ENCODE measurements at places on chromosomes 1 and 21.
A peak's percentile ranks its signal among the peaks of the same experiment; 100 is the strongest.

GRCh38 chr1:31483012-31483946 is 70.3 kb downstream of the SERINC2 start:
- DNase-seq: peak; percentile 99

GRCh38 chr1:92315766-92316599 is 17.1 kb downstream of the RPAP2 start:
- no peak for DNase-seq

DNA sequence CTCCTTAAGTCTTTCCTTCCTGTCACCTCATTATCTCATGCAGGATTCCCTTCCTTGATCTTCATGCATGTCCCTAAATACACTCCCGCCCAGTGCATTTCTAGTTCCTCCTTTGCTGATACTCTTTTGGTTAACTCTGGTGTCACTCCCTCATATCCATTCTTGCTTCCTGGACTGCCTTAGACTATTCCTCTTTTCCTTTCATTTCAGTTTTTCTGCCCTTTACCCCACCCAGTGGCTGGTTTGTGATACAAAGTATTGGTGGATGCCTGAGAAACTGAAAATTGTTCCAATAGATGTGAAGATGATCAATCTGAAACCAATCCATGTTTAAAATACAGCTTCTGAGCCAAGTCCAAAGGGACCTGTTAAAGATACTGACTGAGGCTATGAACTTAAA is 553.8 kb upstream of the CAMK1G start:
- no peak for DNase-seq

DNA sequence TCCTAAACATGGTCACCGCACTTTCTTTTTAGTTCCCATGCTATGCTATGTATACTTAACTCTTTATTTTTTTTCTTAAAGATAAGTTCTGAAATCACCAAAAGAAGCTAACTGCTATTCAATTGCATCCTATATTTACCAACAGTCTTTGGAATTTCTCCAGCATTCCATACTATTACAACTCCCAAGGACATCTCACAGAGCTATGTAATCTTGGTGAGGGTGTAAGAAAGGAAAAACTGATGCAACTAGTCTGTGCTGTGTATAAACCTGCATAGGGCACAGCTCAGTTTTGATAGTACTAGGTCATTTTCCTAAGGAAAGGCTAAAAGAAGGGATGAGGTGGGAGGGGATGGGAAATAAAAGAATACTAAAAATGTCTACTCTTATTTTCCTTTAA is 78.0 kb downstream of the PTPN14 start:
- no peak for DNase-seq

DNA sequence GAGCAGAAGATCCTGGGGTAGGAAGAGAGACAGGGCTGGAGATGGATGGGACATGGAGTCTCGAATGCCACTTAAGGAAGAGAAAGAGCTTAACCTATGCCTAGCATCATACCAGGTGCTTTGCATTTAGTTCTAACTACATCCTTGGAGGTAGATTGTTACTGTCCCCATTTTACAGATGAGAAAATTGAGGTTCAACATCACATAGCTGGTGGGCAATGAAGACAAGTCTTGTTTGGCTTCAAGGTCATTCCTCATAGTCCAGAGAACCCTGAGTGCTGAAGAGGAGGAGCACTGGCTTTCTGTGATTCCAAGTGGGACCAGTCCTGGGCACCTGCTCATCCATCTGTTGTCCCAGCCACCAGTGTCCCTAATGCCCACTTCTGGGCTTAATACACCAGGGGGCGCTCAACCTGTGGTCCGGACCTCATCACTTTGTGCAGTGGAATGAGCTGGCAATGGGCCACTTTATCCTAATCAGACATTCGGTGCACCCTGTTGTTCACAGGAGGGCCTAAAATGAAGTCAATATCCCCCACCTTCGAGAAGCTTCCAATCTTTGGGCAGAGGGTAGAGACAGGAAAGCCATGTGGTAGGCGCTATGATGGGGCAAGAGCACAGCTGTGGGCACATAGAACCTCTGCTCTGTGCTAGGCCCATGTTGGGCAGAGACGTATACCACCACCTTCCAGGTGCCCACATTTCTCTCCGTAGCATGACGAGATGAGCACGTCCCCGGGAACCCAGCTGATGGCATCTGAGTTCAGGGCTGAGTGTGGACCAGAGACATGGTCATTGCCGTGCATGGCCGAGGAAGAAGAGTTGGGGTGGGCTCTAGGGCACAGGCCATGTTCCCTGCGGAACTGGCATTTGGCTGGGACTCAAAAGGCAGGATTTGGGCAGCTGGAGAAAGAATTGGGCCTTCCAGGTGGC is 9.2 kb downstream of the RPS6KA1 start:
- DNase-seq: peak; percentile 75

GRCh38 chr1:170885551-170885950 is 49.8 kb upstream of the MROH9 start:
- no peak for DNase-seq

DNA sequence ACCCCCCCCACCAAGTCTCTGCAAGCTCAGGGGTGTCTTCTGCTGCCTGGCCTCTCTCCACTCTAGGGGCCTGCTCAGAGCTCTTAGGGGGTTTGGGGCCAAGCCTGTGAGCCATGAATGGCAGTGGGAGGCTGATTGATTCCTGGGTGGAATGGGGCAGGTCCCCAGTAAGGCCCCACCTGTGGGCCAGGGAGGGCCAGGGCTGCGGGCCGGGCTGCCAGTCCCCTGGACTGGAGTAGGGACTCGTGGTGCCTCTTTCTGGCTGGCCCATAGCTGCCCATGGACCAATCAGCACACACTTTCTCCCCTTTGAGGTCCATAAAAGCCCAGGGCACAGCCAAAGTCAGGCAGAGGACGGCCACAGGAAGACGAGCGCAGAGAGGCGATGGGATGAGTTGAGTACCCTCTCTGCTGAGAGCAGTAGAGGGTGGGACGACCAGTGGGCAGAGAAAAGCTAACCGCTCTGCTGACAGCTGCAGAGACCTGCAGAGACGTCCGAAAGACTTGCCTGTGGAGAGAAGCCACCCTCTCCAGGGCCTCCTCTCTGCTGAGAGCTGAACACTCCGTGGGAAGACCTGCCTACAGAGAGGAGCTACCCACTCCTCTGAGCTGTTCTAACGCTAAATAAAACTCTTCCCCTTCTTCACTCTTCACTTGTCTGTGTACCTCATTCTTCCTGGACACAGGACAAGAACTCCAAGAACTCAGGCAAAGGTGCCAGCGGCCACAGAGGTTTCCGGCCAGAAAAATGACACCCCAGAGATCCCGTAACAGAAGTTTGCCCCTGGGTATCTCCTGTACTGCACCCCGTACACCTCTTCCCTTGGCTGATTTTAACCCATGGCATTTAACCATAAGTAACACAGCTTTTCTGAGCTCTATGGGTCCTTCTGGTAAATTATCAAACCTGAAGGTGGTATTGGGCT is 38.2 kb upstream of the TARDBP start:
- no peak for DNase-seq

GRCh38 chr1:10451287-10451686 is 1.5 kb downstream of the CORT start:
- DNase-seq: no peak

GRCh38 chr1:230066466-230067404 is at the start of gene GALNT2:
GALNT2 (plus strand) TSS chr1:230067238; CDS start chr1:230067281, 43 bp downstream.
- peak; percentile 95 for DNase-seq

DNA sequence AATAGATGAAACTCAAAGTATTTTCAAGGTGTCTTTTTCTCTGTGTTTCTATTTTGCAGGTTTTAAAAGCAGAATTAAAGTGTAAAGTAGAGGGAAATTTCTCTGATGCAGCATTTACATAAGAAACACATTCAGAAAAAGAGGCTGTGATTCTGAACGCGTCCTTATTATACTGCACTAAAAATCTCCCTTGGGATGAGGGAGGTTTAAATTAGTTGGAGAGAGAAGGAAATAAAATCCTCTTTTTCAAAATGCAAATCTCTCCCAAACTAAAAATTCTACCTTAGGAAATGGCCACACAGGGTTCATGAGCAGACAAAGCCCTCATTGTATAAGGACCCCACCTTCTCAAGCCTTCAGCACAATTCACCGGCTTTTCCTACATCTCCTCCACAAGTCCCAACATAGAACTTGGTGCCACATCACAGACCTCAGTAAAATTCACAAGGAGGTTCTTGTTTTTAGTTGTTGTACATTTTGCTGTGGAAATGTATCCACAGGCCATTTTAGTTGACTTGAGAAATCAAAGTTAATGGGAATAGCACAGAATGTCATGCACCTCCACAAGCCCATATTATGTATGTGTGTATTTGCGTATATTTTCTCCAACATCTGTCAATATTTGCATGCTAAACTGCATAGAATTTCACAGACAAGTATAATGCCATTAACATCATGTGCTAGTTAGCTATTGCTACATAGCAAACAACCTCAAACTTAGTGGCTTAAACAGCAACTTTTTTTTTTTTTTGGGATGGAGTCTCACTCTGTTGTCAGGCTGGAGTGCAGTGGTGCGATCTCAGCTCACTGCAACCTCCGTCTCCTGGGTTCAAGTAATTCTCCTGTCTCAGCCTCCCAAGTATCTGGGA is 59.8 kb downstream of the MAB21L3 start:
- DNase-seq: no peak

DNA sequence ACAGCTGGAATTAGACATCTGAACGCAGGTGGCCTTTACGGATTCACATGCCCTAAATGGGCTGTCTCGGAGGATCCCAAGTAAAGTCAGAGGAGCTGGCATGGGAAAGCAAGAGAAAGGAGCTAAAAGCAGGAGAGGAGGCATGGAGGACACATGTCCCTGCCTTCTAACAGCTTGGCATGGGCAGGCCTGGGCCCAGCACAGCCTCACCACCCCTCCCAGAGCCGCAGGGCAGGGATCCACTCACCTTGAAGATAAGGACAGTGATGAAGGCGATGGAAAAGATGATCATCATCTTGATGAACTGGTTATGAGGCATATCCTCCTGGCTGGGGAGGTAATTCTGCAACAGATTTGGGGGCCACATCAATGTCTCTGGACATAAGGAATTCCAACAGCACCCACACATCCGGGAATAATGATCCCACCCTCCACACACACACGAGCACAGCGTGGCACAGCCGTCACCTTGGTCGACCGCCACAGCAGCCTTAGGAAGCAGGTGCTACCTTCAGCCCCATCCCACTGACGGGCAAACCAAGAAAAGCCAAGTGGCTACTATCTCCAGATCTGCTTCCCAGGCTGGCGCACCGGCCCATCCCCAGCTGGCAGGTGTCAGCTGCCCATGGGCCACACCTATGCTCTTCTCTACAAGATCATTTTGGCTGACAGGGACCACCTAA is 14.1 kb upstream of the MATN1 start:
- no peak for DNase-seq

GRCh38 chr1:233138788-233139585 is 156.5 kb downstream of the PCNX2 start:
- DNase-seq: no peak

DNA sequence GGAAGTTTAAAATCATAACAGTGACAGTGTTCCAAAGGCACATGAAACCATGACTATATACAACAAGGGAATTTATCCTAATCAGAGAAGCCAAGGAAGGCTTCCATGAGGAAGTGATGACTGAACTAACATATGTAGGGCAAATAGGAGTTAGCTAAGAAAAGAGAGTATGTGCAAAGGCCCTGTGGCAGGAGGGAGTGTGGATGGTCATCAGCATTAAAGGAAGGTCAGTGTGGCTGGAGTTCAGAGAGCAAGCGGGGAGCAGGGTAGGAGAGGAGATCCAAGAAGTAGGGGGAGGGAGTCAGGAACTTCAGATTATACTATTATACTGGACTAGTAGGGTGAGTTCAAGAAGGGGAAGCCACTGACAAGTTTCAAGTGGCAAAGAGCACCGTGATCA is 8.4 kb downstream of the MAP7D1 start:
- no peak for DNase-seq

DNA sequence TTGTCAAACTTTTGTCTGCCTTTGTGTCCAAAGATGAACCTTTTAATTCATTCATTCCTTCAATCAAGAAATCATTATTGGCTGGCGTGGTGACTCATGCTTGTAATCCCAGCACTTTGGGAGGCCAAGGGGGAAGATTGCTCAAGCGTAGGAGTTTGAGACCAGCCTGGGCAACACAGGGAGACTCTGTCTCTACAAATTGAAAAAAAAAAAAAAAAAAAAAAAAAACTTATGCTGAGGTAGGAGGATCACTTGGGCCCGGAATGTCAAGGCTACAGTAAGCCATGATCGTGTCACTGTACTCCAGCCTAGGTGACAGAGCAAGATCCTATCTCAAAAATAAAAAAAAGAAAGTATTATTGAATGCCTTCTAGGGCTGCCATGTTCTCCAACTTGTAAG is 51.3 kb upstream of the CXADR start:
- DNase-seq: no peak

DNA sequence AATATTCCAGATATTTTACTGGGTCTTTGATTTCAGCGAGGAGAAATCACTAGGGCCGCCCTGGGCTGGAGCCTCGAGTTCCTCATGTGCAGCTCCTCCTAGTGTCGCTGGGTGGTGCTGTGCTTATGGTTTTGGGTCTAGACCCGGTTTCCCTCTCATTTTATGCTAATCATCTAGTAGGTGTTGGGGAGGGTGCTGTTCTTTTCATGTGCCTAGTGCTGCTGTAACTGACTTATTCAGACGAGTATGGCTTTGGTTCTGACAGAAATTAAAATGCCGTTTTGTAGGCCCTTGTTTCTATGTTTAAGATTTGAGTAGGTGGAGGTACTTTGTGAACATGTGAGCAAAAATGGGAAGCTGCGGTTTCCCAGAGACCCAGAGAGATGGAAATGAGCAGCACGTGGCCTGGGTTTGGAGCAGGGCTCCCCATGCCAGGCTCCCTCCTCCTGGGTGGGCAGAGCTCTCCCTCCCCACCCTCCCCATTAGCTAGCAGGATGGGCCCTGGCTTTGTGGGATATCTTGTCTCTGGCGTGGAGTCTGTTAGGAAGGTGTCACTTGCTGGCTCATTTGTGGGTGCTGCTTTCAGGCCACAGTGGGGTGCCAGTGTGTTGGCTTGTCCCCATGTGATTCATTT is 74.0 kb upstream of the GPR88 start:
- peak; percentile 87 for DNase-seq

GRCh38 chr1:51314974-51315373 is 15.4 kb downstream of the TTC39A start:
- DNase-seq: no peak

DNA sequence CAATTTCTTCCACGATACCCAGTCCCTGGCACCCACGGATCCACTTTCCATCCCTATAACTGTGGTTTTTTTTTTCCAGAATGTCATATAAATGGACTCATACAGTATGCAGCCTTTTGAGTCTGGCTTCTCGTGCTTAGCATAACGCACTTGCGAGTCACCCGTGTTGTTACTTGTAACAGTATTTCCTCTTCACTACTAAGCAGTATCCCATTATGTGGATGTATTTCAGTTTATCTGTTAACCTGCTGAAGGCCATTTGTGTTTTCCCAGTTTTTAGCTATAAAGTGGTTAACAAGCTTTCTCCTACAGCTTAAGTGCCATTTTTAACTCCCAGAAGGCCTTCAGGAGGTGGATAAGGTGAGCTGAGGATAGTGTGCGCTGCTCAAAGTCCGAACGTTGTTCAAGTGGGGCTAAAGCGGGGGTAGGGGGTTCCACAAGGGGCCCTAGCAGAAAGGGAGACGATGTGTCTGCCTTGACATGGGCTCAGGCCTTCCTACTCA is 829 bp downstream of the ADAR start:
- DNase-seq: peak; percentile 52
